Skeletal muscle cell (primary cell): ENCODE measurements at places on chromosomes 16 and 17.

DNA sequence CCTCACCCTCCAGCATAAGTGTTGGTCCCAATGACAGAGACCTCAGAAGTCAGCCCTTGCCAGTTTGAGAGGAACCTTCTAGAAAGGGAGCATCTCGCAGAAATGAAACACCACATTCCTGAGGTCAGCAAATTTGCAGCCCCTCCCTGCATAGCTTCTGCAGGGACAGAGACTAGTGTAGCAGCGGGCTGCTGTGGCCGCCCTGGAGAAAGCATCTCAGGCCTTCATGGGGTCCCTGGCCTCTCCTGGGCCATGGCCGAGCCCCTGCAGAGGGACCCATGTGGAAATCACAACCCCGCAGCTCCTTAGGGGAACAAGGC is 11.4 kb downstream of the HS3ST6 start:
- DNase-seq: no peak

DNA sequence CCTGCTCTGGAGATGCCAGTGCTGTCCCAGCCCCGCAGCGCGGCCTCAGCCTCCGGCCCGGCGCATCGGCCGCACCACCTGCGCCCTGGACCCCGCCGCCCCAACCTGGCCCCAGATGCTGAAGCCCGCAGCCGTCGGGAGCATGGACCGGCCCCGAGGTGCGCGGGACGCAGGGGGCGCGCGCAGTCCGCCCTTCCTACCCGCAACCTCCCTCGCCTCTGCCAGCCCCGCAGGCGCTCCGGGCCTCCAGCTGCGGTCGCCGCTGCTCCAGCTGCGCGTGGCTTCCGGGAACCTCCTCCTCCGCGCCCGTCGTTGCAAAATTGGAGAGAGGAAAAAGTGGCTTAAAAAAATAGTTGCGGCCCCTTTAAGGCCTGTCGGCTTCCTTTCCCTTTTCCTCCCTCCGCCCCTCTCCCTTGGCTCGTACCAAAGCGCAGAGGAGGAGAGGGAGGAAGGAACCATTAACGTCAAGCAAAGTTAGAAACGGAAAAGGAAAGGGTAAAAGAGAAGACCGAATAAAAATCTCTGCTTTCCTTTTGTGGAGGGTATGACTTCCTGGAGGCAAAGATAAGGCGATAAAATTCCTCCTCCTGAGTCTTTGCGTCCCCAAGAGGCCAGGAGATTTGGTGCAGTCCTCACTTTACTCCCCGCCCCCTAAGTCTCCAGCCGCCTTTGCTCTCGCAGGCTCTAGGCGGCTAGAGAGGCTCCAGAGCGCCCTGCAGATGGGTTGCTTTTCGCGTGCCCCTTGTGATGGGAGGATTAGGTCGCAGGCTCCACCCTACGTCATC is at the start of gene CDIPT:
Gene CDIPT (minus strand): TSS at position 343 of the 785 bp plus-strand sequence. CDS start 369 bp downstream, outside the sequence.
- DNase-seq: peak; percentile 90

GRCh38 chr17:38352245-38353085 is 821 bp downstream of the SOCS7 start:
- DNase-seq: no peak

DNA sequence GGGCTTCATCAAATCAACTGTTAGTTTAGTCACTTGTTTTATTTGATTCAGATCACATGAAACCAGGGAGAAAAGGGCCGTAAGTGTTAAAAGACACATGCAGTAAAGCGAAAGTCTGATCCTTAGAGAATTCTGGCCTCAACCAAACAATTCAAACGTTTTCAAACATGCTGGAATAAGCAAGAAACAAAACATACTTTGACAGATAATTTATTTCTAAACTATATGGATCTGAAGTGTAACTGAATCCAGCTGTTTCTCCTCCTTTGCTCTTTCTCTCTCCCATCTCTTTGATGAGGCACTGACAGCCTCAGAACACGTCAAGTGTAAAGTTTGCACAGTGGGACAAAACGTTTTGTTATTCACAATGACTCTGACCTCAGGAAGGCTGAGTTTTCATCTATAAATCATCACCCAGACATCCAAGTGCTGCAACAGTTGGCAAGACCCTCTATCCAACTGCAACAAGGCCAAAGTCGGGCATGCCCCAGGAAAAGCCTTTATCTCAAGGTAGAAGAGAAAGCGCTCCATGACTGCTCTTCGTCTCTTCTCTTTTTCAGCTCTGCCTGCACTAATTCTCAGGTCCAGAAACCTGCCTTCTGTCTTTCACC is 267.1 kb upstream of the MYOCD start:
- DNase-seq: peak; percentile 20

GRCh38 chr16:53768167-53768566 is 64.2 kb downstream of the FTO start:
- DNase-seq: no peak

GRCh38 chr16:912684-913613 is 57.8 kb downstream of the LMF1 start:
- DNase-seq: peak; percentile 29

- DNase-seq: no peak
These were observed 74.7 kb upstream of the CDH5 start for GRCh38 chr16:66291833-66292232.

- DNase-seq: no peak
These were observed 198.5 kb downstream of the CYLD start for GRCh38 chr16:50940275-50940854.

DNA sequence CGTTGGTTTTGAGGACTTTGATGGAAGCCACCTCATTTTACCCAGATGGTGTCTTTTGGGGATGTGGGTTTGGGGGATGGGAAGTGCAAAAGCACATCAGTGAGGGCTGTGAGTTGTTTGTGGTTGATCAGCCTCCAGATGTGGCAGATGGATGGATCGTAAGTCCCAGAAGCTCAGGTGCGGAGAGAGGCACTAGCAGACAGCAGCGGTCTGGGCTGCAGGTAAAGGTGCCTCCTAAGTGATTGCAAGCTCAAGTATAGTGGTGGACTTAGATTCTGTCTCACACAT is 18.0 kb downstream of the HS3ST3B1 start:
- no peak for DNase-seq

DNA sequence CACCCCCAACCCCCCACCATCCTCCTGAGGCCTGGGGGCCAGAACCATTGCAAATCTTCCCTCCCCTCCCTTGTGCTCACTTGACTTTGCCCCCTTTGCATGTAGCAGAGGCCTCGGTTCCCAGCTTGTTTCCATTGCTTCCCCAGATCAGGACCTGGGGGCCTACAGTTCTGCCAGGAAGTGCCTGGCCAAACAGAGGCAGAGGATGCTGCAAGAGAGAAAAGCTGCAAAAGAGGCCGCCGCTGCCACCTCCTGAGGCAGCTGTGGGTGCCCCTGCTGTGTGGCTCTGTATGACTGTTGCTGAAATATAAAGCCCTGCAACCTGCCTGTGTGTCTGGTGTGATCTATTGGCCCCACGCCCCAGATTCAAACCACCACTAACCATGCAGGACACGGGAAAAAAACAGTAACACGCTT is 2.3 kb downstream of the NDUFB10 start:
- DNase-seq: no peak

DNA sequence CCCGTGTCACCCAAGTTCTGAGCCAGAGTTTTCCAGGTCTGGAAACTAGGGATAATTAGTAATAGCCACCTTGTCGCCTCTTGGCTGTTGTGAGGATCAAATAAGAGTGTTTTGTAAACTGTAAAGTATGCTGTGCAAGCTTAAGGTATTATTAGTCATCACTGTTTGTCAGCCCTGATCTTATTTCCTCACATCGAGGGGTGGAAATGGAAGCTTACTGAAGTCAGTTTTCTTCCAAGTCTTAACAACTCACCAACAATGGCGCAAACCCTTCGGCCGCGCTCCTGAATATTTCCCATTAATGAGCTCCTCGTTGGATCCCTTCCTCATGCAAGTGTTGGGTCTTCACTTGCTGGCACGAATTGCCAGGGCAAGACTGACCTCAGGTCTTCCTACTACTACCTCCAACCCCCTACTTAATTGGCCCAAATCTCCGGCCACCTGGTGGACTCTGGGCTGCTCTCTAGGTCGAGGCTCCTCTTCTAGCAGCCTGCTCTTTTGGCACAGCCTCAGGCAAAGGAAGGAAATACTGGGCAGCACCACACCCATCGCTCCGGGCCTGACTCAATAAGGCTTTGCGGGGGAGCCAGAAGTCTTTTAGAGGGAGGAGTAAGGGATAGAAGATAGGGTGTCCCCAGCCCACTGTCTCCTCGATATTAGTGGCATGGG is 885 bp upstream of the SLC35B1 start:
- no peak for DNase-seq

GRCh38 chr16:71629278-71630016 is 3.5 kb downstream of the MARVELD3 start:
- no peak for DNase-seq

DNA sequence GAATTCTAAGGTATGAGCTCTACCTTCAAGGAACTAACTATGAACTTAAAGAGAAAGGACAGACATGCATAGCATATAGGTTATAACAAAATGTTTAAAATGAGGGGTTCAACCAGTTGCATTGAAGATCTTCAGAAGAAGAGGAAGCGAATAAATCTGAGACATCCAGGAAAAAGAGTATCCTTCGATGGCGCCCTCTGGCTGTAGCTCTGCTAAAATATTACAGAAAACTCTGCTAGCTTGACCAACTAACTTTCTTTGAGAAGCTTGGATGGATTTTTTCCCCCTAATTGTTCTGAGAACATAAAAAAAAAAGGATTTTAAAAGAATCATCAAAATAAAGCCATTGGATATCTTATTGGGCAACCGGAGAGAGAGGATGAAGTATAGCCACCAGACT is 659.9 kb upstream of the SOX9 start:
- no peak for DNase-seq

GRCh38 chr17:4934173-4934979 is 2.3 kb downstream of the GP1BA start:
- no peak for DNase-seq

DNA sequence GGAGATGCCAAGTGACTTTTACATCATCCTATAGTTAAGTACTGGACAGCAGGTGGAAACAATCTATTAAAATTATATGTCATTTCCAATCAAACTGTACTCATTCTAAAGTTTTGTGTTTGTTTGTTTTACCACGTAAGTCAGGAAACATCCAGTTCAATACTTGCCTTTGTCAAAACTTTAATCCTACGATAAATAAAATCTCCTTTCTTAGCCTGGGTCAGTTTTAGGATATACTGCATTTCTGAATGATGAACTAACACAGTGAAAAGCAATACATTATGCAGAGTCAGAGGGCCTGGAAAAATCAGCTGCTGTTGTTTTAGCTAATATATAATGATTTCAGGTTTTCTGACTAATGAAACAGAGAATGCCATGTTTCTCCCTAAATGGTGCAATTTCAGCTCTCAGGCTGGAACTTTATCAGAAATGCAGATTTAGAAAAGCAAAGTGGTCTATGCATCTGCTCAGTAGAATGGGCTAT is 756.4 kb downstream of the CDH11 start:
- no peak for DNase-seq

DNA sequence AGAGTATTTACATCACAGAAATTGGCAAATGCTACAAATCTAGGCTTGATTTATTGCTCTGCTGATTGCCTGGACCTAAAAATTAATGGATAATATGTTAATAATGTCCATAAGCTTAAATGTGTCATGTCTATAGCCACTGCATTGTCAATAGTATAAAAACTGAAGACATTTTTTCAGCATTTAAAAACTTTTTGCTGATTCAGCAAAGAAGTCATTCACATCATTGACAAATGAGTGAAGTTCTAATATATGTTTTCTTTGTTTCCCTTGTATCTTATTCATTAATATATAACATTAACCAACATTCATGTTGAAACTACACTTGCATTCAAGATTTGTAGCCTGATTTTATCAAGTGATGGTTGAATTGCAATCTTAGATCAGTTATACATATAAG is 214.7 kb upstream of the XYLT1 start:
- no peak for DNase-seq

- no peak for DNase-seq
These were observed 11.9 kb downstream of the NFATC3 start for GRCh38 chr16:68097088-68097487.

- DNase-seq: no peak
These were observed 22.0 kb downstream of the SP2 start for GRCh38 chr17:47918006-47918405.

DNA sequence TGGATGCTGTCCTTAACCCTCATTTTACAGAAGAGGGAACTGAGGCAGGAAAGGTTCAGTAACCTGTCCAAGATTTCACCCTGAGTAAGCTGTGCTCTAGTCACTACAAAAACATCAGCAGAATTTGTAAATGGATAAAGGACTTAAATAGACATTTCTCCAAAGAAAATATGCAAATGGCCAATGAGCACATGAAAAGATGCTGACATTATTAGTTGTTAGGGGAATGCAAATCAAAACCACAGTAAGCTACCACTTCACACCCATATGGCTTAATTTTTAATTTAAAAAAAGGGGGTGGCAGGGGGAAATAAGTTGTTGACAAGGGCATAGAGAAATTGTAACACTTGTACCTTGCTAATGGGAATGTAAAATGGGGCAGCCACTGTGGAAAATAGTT is 51.4 kb downstream of the C17orf67 start:
- no peak for DNase-seq

- no peak for DNase-seq
These were observed 7.5 kb upstream of the CNEP1R1 start for GRCh38 chr16:50017553-50017952.

- no peak for DNase-seq
These were observed 769.1 kb upstream of the CDH8 start for GRCh38 chr16:62805221-62805857.

DNA sequence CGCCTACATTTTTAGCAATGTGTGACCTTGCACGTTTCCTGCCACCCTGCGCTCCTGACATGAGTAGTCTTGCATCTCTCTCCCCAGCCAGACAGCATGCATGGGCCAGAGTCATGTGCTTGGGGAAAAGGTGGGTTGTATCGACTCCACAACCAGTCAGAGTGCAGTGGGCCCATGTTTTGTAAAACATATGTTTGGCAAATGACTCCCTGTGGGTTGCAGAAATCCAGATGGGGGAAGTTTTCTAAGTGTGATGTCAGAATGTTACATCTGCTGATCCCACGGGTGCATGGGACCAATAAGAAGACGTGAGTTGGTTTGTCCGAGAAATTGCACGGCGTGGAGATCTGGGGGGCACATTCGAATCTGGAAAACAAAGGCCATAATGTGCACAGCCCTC is 147.1 kb downstream of the FOXL1 start:
- DNase-seq: no peak

GRCh38 chr16:13448346-13448745 is 471.6 kb upstream of the ERCC4 start:
- DNase-seq: no peak

GRCh38 chr16:534135-534534 is 6.6 kb downstream of the CAPN15 start:
- DNase-seq: no peak

DNA sequence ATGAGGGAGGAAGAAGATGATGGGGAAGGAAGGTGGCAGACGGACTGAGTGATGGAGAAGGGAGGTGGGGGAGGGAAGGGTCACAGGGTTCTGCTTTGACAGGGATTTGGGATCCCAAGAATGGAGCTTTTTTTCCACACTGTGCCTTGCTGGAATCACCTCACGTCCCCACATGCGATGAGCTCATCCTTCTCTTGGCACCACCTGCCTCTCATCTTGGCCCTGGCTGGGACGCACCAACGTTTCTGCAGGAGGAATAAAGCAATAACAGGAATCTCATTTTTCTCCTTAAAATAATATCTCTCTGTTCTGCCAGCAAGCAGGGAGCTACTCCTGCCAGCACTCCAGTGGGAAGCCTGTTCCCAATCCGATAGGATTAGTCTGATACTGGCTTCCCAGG is 47.8 kb downstream of the MEOX1 start:
- DNase-seq: no peak
